ENCODE measurements at places on chromosomes 2 and 18.

DNA sequence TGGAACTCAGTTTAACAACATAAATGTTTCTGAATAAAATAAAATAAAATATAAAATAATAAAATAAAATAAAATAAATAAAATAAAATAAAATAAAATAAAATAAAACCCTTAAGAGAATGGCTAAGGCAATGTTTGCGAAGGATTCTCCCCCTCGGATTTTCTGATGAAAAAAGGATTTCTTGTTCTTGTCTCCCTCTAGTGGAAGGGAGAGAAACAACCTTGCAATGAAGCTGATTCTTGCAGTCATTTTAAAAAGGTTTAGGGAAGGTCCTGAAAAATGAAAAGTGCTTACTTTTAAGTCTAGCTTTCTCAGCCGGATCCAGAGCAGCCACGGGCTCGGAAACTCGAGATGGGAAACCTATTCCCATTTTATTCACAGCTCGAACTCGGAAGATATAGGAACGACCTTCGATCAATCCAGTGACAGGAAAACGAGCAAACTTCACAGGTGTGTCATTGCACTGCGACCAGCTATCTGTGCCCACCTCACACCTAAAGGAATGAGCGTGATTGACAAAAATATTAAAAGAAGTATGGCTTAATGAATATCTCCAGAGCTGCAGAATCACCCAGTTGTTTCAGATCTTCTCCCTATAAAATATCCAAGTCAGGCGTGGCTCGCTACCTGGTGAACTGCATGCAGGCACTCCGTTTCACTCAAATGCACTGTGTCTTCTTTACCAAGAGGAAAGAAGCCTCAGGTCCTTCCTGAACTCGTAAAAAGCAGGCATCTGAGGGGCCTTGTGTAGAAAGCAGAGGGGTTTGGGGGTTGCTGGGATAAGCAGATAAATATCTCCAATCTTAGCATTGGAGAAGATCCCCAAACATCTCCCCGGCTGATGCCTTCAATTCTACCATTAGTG lies 68.1 kb downstream of the MYOM1 start:
- DNase-seq: no peak

DNA sequence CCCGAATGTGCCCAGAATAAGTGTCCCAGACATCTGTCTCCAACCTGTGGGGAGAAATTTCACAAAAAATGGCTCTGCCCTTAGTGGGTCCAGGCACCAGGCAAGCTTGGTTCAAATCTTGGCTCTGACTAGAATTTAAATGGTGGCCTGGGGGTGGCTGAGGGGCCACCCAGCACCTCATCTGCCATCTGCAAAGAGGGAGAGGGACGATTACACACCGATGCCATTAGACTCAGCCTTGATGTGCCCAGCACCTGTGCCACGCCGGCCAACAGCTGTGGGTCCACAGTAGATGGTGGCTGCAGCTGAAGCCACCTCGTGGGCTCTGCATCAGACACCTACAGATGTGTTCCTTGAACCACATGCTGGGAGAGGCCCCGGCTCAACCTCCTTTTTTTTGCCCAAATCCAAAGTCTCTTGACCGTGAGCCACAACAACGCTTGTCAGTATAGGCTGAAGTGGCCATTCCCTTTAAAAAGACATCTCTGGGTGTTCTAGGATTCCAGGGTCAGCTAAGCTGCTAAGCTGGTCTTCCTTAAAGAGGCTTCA lies 222.0 kb upstream of the RAB6C start:
- DNase-seq: no peak

DNA sequence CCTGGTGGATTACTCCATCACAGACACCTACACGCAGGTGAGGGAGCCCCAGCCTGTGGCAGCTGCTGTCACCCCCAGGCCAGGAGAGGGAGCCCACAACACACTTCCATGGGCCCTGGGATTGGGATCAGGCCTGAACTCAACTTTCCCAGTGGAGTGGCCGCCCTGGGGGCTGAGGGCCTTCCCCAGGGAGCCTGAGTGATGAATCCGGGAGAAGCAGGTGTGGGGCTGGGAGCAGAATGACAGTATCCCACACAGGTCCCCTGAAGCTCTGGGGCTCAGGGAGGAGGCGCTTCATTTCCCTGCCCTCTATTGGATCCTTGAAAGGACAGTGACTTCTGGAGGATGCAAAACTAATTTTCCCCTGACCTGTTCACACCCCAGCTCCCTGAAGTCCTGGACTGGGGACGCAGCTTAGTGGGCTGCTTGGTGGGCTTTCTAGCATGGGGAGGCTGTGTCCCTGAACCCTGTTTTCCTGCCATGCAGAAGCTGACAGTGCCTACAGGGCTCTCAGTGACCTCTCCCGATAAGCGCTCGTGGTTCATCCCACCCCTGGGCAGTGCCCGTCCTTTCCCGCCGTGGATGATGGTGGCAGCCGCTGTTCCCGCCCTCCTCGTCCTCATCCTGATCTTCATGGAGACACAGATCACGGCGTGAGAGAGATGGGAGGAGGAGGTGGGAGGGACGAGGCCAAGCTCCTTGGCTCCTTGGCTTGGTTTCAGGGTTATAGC lies 11.0 kb downstream of the SLC4A3 start:
- no peak for DNase-seq

- DNase-seq: peak; percentile 52
Observed at GRCh38 chr2:136225950-136226835, 108.2 kb upstream of the CXCR4 start.

DNA sequence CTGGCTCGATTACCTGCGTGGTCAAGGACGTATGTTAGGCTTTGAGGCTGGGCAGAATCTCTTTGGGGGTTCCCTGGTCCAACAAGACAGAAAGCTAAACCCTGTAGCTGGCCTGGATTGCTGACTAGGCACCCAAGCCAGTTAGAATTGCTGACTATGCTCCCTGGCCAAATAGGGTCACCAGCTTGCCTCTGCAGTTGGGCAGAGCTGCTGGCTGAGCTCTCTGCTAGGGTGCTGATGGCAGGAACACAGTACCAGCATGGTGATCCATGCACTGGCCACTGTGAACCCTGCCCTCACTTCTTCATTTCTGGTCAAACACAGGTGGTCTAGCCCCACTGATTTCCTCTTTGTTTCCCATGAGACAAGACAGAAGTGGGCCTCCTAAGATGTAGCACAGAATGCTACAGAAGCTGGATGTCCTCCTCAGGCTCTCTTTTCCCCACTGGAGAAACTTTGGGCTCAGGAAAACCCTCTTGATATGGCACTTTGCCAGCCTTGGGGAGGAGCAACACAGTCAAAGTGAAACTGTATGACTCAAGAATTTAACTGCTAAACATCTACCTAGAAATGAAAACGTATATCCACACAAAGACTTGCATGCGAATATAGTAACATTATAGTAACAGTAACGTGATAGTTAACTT lies 20.8 kb downstream of the SP140L start:
- DNase-seq: no peak

DNA sequence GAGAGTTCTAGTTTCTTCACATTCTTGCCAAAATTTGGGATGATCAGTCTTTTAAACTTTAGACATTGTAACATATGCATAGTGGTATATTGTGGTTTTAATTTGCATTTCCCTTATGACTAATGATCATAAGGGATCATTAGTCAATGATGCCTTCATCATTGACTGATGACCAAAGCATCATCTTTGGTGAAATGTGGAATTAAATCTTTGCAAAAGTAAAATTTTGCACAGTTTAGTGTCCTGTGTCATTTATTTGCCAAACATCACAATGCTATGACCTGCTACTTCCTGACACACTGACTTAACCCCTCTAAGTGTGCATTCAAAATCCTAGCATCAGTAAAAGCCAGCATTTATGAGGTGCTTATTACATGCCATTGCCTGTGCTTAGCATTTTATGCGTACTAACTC lies 58.9 kb upstream of the SLC1A4 start:
- no peak for DNase-seq

DNA sequence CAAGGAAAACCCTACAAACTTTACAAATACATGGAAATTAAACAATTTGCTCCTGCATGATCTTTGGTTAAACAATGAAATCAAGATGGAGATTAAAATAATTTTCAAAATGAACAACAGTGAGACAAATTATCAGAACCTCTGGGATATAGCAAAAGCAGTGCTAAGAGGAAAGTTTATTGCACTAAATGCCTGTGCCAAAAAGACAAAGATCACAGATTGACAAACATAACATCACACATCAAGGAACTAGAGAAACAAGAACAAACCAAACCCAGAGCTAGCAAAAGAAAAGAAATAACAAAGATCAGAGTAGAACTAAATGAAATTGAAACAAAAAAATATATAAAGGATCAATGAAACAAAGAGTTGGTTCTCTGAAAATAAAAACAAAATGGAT lies 95.2 kb upstream of the FBXO11 start:
- DNase-seq: no peak

DNA sequence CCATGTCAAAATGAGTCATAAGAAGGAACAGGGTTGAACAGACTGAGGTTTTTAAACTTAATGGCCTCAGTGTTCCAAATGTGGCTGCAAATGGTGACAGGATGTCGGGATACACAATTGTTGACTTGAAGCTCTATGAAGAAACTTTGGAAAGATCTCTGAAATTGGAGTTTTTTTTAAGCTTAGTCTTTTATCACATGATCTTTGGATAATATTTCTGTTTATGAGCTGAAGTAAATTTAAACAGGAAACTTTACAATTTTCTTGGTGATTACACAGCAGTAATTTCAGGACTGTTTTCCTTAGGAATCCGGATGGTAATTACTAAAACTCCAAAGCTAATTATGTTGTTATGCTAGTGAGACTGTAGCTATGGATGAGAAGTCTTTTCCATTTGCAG lies 199.1 kb upstream of the NRXN1 start:
- no peak for DNase-seq

GRCh38 chr2:88933980-88934379 lies 242.5 kb downstream of the RPIA start:
- DNase-seq: peak; percentile 3

DNA sequence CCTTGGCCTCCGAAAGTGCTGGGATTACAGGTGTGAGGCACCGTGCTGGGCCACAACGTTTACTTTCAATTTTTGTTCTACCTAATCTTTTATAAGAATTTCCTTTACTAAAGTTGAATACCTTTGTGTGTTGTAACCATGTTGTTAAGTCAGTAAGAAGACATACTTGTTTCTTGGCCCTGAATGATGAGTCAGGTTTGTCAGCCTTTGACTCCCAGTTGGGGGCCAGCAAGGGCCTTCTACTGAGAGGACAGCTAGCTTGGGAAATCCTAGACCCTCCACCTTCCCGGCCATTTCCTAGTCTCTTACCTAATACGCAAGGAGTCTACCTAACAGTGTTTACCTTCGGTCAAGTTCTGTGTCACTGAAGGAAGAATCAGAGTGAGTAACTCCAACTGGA lies 22.7 kb downstream of the MTHFD2 start:
- no peak for DNase-seq

GRCh38 chr18:55219059-55219458 lies 259.8 kb upstream of the CCDC68 start:
- DNase-seq: no peak

GRCh38 chr2:121625953-121626352 lies 23.3 kb downstream of the CLASP1 start:
- DNase-seq: no peak

DNA sequence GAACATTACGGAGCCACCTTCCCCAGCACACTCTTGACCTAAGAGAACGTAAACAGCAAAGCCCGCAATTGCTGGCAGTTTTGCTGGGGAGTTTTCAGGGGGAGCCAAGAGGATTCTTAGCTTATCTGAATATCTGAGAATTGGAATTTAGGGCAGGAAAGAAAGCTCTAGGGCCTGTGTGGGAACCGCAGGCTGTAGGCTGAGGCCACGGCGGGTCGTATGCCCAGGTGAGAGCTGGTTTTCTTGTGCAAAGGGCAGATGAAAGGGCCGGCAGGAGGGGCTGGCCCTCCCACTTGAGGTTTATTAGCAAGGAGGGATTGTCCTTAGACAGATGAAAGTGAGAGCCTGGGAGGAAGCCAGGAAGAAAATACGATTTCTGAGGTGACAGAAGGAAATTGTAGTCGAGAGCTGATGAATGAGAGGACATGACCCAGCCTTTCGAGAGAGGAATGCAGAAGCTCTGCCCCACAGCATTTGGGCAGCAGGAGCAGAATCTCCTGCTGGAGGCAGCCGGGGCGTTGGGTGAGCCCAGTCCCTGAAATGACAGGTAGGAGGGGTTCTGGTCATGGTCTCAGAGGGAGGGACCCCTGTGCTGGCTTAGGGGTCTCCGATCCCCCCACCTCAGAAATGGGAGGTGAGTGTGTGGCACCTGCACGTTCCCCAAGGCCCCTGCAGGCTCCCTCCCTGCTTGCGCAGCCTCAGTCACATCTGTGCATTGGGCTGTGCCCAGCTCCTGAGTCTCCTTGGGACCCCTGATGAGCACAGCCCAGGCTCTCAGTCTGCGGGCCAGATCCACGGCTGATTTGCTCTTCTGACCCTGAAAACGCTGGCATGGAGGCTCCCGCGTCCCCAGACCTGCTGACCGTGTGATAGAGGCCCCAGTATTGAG lies 61.1 kb downstream of the CABLES1 start:
- DNase-seq: no peak

DNA sequence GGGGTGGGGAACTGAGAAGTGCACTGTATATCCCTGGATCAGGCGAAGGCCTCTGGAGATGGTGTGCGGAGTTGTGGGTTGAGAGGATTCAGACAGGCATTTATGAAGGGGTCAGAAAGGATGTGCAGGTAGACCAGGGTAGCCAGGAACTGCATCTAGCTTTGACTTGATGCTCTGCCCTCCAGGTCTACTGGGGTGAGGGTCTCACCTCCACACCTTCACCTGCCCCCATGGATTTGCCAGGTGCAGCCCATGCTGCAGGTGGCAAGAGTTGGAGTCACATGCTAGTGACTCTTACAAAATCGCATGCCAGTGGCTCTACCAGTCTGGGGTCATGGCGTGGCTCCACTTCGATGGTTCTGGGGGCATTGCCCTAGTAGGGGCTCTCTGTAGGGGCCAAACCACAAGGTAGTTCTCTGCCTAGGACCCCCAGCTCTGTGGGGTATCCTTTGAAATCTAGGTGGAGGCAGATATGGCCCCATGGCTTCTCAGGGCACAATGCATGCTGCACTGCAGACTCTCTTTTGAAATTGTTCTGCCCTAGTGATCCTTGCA lies 18.9 kb upstream of the KCNF1 start:
- no peak for DNase-seq

DNA sequence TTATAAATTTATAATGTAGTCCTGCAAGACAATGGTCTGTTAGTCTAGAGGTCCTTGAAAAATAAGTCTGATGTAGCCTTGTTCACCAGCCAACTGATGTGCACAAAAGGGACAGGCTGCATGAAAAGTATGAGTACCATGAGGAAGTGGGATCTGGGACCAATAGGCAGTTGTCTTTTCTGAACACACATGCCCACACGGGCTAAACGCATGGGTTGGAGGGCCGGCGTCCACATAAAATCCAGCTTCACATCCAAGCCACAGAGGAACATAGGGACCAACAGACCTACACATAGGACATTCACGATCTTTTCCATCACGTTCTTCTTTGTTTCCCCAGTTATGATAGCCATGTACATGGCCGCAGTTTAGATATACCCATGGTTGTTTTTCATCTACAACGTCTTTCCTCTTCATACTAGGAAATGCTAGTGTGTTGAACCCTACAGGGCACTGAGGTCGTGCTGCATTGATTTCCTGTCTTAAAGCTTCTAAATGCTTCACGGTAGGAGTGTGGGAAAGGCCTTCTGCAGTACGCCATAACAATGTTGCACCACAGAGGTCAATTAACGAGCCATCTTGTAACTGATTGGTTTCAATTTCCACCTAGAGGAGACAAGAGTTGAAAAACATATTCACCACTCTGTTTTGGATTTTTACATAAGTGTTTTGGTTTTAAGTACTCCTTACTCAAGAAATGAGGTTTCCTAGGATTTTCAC lies 49.4 kb downstream of the PELI1 start:
- DNase-seq: no peak
